Endothelial cell of umbilical vein (primary cell): ENCODE measurements at places on chromosomes 12 and 14. TPM values are rescaled to one million over a fixed set of nuclear protein-coding genes. Genes with fewer than 3 reads are reported as not detected.

TOGARAM1 gene
- 13.3 and 13.8 TPM in 2 replicates for total RNA-seq

FITM1 gene
- total RNA-seq = not detected in 2 replicates

NR1H4 gene
- total RNA-seq = not detected in 2 replicates

PLEKHD1 gene
- not detected in 2 replicates for total RNA-seq

SMIM41 gene
- total RNA-seq = not detected in 2 replicates

PLA2G1B gene
- not detected in 2 replicates for total RNA-seq

TDRD9 gene
- total RNA-seq = 0.83 and 1.4 TPM in 2 replicates

ZNF26 gene
- total RNA-seq = 9.7 and 11.1 TPM in 2 replicates

PPP2R5C gene
- 83.6 and 89.0 TPM in 2 replicates for total RNA-seq

TRAF3 gene
- total RNA-seq = 25.6 and 27.6 TPM in 2 replicates

SYNDIG1L gene
- total RNA-seq = not detected in 2 replicates

RFX4 gene
- not detected in 2 replicates for total RNA-seq

GLS2 gene
- total RNA-seq = 0.33 TPM in 1 of 2 replicates, not detected in the other

P2RX7 gene
- total RNA-seq = 5.1 and 8.1 TPM in 2 replicates

SYCP3 gene
- 0.25 and 0.29 TPM in 2 replicates for total RNA-seq

IL26 gene
- total RNA-seq = not detected in 2 replicates

NELL2 gene
- total RNA-seq = 0.49 and 0.62 TPM in 2 replicates

HOXC9 gene
- total RNA-seq = 0.21 and 0.40 TPM in 2 replicates

PMCH gene
- total RNA-seq = 1.1 and 1.8 TPM in 2 replicates
